Central memory CD4-positive, alpha-beta T cell (primary cell): ENCODE measurements at places on chromosomes 3 and 15.

GRCh38 chr3:107446706-107447105 lies 69.5 kb downstream of the CCDC54 start:
- DNase-seq: no peak

DNA sequence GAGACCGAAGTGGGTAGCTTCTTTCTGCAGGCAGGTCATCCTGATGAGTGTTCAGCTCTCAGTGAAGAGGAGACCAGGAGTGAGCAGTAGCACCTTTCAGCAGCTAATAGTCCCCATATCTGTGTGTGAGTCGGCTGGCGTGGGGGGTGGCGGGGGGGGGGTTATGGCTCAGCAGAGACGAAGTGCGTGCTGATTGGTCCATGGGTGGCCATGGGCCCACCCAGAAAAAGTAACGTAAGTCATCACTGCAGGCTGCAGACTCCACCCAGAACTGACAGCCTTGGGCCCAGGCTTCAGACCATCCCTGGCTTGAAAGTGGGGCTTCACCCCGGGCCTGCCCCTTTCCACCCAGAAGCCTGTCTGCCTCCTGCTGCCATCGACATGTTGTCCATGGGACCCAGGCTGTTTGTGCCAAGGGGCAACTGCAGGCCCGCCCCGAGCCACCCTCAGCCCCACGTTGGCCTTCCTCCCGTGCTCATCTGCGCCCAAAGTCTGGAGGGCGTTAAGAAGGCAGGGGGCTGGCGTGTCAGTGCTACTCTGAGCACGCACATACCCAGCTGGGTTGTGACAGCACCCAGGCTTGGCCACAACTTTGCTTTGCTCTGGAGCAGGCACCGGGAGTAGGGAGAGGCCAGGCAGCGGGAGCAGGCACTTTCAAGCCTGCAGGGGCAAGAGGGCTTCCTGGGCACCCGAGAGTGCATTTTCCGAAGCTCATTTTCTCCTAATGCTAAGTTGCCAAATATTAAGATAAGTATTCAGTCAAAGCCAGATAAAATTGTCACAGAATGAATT lies 511.7 kb upstream of the CDIN1 start:
- no peak for DNase-seq

- DNase-seq: no peak
These were observed 777.4 kb downstream of the TUSC7 start for GRCh38 chr3:117486719-117487716.

DNA sequence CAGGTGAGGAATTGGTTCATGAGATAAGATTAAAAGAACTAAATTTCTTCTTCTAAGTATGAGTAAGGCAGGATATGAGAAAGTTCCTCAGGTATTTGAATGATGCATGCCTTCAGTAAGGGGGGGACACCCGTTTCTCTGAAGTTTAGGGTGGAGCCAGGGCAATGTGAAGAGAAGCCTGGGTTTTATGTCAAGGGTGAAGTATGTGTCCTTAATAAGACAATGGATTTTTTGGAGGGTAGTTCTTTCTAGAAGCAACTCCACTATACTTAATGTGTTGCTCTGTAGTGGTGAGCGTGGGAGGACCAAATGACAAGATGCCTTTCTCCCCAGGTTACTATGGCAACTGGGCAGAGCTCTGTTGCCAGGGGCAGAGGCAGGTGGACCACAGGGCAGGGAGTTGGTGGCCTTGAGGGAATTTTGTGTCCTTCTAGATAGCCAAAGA lies 44.0 kb downstream of the PHLDB2 start:
- DNase-seq: no peak

DNA sequence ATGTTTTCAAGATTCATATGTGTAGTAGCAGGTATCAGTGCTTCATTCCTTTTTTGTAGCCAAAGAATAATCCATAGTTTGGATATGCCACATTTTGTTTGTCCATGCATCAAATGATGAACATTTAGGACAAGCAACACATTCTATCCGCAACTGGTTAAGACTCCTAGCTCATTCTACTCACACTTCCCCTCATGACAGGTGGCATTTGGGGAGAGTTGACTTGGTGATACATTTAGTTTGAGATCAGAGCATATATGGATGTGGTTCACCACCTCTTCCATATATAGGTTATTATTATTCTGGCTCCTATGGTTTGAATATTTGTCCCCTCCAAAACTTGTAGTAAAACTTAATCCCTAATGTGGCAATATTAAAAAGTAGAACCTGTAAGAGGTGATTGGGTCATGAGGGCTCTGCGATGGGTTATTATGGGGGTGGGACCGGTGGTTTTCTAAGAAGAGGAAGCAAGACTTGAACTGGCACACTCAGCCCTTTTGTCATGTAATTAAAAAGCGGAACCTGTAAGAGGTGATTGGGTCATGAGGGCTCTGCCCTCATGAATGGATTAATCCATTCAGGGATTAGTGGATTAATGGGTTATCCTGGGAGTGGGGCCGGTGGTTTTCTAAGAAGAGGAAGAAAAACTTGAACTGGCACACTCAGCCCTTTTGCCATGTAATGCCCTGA lies 75.3 kb upstream of the HRH1 start:
- DNase-seq: no peak

- no peak for DNase-seq
These were observed 5.0 kb downstream of the GPR156 start for GRCh38 chr3:120280026-120280425.

DNA sequence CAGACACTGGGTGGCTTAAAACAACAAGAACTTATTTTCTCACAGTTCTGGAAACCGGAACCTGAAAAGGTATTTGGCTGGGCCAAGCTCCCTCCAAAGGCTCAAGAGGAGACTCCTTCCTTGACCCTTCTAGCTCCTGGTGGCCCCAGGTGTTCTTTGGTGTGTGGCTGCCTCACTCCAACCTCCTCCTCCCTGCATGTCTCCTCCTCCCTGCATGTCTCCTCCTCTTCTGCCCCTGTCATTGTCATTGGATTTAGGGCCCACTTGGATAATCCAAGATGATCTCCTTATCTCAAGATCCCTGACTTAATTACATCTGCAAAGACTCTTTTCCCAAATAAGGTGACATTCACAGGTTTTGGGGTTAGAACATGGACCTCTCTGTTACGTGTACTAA lies 69.8 kb upstream of the MFGE8 start:
- DNase-seq: no peak

- DNase-seq: no peak
These were observed 1021.0 kb downstream of the MCTP2 start for GRCh38 chr15:95252404-95252803.

DNA sequence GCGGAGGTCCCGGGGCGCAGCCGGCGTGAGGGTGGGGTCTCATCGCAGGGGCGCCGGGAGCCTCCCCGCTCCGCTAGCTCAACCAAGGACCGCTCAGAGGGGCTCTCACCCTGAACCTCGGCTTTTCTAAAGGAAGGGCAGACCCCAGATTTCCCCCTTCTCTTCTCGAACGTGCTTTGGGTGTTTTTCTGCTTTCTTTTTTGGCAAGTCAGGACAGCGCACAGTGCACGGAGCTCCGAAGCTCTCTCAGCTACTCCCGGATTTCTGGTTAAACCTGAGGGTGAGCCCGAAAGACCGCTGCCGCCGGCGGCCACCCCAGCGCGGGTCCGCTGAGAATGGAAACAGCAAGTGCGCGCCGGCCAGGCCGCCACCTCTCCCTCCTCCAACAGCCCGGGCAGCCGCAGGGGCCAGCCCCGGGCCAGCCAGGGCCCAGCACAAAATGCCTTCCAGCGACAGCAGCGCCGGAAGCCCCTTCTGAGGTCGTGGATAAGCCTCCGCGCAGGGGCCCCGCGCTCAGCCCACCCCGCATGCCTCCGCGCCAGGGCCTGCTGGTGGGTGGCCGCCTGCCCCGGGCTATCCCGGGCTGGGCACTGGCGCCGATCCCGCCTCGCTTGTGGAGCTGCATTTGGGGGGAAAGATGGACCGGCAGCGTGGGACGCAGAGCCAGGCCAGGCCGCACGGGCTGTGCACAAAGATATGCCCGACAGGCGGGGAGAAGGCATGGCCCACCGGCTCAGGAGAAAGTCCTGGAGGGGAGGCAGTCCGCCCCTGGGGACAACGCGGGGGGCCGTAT lies 8.2 kb upstream of the OCA2 start:
- DNase-seq: no peak

GRCh38 chr3:112966633-112967032 lies 8.3 kb downstream of the CD200R1 start:
- no peak for DNase-seq

- no peak for DNase-seq
These were observed 2.2 kb downstream of the GABRR3 start for GRCh38 chr3:98032904-98033303.

- no peak for DNase-seq
These were observed 31.9 kb downstream of the RAD18 start for GRCh38 chr3:8931342-8931741.

DNA sequence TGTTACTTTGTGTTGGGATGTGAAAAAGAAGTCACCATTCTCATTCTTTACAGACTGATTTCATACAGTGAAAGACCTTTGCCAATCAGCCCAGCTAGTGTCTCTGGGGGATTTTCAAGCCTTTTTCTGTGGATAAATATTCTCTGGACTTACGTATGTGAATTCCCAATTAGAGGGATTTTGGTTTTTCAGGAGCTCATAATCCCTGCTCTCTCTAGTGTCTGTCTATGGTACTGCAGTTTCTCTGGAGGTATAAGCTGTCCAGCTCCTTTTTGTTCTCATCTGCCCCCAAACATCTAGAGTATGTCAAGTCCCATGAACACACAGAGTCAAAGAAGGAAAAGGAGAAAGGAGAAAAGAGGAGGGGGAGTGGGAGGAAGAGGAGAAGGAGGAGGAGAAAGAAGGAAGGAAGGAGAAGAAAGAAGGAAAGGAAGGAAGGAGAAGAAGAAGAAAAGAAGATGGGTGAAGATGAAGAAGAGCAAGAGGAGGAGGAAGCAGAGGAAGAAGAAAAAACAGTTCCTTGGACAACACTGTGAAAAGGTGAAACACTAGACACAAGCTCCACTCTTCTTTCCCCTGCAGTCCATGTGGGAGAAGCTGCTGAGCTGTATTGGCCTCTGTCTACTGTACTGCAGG lies 218.6 kb downstream of the GREM1 start:
- DNase-seq: no peak

DNA sequence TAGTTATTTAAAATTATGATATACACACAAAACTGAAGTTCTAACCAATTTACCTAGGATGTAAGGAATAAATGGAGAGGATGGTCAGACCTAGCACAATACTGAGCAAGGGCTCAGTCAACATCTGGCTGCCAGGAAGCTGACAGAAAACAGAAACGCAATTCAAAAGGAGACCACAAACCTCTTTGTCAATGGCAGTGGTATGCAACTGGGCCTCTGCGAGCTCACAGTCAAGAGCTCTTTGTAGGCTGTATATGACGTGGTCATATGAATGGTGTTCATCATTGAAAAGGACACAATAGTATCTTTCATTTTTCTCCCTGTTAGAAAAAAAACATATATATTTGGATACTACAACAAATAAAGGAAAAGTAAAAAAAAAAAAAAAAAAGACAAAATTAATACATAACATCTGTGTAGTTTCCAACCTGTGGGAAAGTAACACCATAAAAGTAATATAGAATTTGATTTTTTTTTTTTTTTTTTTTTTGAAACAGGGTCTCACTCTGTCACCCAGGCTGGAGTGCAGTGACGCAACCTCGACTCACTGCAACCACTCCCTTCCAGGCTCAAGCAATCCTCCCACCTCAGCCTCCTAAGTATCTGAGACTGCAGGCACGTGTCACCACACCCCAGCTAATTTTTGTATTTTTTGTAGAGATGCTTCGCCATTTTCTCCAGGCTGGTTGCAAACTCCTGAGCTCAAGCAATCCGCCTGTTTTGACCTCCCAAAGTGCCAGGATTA lies 37.9 kb downstream of the UBR1 start:
- DNase-seq: no peak

GRCh38 chr3:4525560-4526223 lies 32.5 kb downstream of the ITPR1 start:
- no peak for DNase-seq

DNA sequence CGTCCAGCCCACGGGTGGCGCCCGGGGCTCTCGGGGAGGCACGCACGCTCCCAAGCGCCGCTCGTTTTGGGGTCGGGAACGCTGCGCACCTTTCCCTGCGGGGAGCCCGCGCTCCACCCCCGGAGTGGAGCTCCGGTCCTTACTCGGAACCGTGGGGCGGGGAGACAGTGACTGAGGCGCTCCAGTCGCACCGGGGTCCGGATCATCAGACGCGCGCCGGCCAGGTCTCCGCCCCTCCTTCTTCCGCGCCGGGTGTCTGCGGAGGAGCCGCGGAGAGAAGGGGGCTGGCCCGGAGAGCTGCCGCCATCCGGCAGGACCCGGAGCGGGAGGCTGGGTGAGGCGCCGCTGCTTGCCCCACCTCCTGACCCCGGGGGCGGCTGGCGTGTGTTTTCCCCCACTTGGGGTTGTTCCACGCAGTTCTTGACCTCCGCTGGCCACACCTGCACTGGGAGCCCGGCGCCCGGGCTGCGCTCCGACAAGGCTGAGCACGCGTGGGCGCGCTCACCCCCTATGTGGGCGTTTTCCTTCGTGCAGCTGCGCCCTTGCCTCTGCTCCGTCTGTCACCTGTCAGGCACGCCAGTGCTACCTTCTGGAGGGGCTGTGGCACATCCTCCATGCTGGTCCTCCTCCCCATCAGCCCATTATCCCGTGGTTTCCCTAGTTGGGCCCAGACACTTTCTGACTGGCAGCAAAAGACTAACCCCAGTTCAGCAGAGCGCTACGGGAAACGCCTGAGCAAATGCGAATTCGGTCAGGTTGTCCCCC lies at the start of gene MCF2L2:
MCF2L2 (minus strand) TSS at position 173 of the 765 bp plus-strand sequence. CDS start 642 bp downstream, outside the sequence.
- peak; percentile 77 for DNase-seq

- DNase-seq: no peak
These were observed 212.5 kb upstream of the GADL1 start for GRCh38 chr3:31106912-31107311.

GRCh38 chr3:62874711-62875557 lies at the start of gene CADPS:
TSS of gene CADPS (minus strand) at chr3:62875416. CDS start at chr3:62875029, 387 bp downstream.
- no peak for DNase-seq

- no peak for DNase-seq
These were observed 5.8 kb upstream of the ATP11B start for GRCh38 chr3:182787302-182788036.

GRCh38 chr3:14649466-14649865 lies 2.1 kb upstream of the CCDC174 start:
- no peak for DNase-seq

DNA sequence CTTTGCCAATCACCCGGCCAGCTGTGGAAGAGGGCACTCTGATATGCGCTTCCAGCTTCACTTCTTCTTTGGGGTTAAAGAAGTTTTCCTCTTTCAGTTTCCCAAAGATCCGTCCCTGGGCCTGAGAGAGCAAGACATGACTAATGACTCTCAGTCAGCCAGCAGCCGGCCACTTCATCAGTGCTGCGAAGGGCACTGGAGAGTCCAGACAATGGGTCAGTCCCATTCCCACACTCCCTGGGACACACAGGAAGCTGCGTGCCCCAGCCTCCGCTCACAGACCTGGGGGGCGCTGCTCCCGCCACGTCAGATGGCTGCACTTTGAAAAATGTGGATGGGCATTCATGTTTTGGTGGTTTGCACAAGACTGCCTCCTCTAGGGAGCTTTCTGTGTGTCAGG lies 63.3 kb downstream of the SENP2 start:
- DNase-seq: no peak
